Body of pancreas (tissue), 4 donors: ENCODE measurements at places on chromosomes 5 and 9. TPM values are rescaled to one million over a fixed set of nuclear protein-coding genes. Genes with fewer than 3 reads are reported as not detected.

The DNAJB5 gene
- 5.3 TPM for total RNA-seq

The PRR16 gene
- 0.99 TPM for total RNA-seq

The NAIP gene
- 27.0 TPM for total RNA-seq

The ECM2 gene
- 6.5 TPM for total RNA-seq

The COX7C gene
- 171 TPM for total RNA-seq

The TAF11L11 gene
- not detected for total RNA-seq

The PDGFRB gene
- total RNA-seq: 34.2 TPM

The IL4 gene
- total RNA-seq: not detected

The CORO2A gene
- 0.66 TPM for total RNA-seq

The SGCD gene
- total RNA-seq: 0.66 TPM

The GRHPR gene
- total RNA-seq: 95.3 TPM

The CCIN gene
- total RNA-seq: not detected

GRCh38 chr5:57085306-57086081 lies 88.4 kb upstream of the GPBP1 start:
- no peak for DNase-seq

- DNase-seq: no peak
These were observed 56.0 kb downstream of the SLC1A3 start for GRCh38 chr5:36662291-36662851.

GRCh38 chr5:43174586-43174985 lies 17.4 kb upstream of the NIM1K start:
- DNase-seq: no peak

GRCh38 chr5:177595026-177595585 lies 3.1 kb downstream of the TMED9 start:
- no peak for DNase-seq

DNA sequence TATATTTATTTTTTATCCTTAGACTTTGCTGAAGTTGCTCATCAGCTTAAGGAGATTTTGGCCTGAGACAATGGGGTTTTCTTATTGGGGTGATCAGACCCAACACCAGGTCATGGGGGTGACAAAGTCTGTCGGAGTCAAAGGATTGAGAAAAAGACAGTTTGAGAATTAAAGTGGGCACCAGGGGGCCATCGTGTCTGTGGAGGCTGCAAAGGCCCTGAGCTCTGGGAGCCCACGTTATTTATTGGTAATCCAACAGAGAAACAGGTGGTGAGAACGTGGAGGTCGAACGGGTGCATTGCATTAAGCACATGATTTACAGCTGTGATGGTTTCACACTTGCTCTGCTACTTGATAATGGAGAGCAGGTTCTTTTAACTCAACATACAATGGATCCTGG lies 102.5 kb upstream of the CDH10 start:
- DNase-seq: no peak

DNA sequence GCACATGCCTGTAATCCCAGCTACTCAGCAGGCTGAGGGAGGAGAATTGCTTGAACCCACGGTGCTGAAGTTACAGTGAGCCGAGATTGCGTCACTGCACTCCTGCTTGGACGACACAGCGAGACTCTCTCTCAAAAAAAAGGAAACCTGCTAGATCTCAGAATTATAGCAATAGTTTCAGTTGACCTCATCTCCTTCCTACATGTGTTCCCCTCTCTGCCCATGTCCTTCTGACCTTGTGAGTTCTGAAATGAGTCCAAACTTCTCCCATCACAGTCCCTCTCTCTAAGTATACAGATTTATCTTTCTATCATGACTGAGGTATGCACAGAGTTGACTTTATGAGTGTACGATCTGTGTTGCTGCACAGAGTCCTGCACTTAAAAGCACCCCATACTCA lies 44.6 kb upstream of the SHOC1 start:
- peak; percentile 14 for DNase-seq

GRCh38 chr5:131277875-131278740 lies 14.3 kb downstream of the CDC42SE2 start:
- no peak for DNase-seq

DNA sequence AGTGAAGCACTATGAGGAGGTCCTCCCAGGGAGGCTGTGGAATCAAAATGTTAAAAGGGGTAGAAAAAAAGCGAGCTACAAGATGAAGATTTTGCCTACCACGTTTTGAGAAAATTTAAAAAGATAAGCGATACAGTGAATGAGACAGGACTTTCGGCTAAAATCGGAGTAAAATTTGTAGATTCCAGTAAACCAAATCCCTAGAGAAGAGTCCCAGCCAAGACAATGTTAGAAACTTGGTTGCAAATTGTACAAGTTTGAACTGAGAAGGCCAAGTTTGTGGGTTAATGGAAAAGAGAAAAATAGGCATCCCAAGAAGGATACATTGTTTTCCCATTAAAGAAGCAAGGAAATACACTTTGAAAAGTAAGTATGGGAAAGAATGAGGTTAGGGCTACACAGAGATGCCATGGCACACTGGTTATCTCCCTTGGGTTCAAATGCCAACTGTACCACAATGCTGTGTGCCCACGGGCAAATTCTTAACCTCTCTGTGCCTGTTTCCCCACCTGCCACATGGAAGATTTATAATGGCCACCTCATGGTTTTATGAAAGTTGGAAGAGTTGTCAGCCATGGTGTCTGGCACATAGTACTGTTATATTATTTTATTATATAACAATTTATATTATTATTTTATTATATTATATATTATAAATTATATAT lies 16.2 kb upstream of the MGAT1 start:
- DNase-seq: no peak

DNA sequence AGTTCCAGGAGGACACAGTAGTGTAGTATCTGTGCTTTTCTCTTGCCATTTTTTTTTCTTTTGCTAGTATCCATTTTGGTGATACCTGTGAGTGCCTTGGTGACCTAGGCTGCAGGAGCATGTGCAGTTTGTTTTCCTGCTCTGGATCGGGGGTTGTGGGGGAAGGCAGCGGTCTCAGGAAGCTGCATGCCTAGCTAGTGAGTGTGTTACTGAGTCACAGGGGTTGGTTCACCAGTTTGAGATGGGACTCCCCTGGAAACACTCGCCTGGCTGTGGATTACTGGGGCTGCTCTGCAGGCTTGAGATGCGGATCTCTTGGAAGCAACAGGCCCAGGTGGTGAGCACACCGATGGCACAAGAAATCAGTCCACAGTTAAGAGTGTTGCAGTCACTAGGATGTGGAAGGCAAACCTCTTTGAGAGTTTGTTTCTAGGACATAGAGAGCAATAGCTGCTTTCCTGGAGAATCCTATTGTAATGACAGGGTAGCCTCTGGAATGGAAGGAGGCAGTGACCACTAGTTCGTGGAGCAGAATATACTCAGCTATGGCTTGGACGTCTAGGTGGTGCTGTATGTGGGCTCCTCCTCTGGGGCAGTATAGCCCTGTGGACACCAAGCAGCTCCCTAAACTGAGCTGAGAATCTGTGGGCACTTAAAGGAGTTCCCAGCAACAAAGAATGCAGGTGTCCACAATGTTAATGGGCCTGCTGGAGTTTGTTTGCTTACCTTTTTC lies 20.0 kb upstream of the SPATA31E1 start:
- DNase-seq: no peak

DNA sequence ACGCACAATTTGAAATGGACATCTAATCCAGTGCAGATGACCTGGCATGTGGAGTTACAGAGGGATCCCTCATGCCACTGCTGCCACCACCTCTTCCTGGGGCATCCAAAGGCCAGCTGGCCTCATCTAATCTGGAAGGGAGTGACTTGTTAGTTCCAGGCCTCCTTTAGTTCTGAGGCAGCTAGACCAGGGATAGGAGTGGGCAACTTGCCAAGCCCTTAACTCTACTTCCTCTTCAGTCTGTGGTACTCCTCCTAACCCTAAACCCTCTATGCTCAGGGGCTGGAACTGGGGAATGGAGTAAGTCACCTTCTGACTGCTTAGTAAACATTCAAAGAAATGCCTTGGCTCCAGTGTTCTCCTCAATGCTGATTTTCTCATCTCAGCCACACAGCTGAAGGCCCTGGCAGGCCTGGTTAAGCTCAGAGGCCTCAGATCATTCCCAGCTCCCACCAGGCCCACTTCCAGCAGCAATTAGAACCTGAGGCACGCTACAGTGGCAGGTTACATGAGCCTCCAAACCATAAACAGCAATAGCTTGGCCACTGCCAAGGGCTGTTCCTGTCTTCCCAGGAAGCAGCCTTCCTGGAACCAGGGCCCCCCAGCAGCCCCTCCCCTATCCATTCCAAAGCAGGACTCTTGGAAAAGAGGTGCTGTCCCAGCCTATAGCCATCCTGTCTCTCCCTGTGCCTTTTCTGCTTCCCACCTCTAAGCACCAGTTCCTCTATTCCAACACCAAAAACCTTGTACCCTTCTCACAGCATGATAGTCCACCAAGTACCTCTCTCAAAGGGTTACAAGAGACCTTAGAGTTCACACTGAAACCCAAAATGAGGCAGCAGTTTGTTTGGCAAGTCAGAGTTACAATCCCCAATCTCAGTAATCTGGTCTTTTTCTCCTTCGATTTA lies 2.0 kb downstream of the EIF4EBP3 start:
- peak; percentile 59 for DNase-seq

- DNase-seq: no peak
These were observed 30.4 kb downstream of the RNF145 start for GRCh38 chr5:159178978-159179377.

- peak; percentile 64 for DNase-seq
These were observed 47.6 kb downstream of the THBS4 start for GRCh38 chr5:80082731-80083100.

DNA sequence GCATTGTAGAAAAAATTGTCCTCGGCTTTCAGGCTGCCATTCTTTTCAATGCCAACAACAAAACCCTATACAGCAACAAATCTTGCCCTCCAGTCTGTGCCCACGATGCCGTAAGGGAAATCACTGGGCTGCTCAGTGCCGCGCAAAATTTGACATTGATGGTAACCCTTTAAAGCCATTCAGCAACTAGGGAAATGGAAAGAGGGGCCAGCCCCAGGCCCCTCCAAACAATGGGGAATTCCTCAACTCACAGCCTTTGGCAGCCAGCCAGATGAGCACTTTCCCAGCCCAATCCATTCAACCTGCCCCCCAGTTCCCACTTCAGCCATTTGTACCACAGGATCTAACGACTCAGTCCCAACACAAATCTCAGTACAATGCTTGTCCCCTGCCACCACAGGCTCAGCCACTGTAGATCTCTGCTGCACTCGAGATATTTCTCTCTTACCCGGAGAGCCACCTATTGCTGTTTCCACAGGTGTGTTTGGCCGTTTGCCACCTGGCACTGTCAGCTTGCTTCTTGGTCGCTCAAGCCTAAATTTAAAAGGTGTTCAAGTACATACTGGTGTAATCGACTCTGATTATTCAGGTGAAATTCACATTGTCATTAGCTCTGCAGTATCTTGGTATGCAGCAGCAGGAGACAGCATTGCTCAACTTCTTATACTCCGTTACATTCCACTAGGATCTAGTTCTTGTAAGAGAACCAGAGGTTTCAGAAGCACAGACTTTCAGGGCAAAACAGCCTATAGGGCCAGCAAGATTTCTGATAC lies 103.3 kb downstream of the SYK start:
- DNase-seq: peak; percentile 80

GRCh38 chr5:168288349-168289245 lies 2.8 kb upstream of the WWC1 start:
- DNase-seq: peak; percentile 64

DNA sequence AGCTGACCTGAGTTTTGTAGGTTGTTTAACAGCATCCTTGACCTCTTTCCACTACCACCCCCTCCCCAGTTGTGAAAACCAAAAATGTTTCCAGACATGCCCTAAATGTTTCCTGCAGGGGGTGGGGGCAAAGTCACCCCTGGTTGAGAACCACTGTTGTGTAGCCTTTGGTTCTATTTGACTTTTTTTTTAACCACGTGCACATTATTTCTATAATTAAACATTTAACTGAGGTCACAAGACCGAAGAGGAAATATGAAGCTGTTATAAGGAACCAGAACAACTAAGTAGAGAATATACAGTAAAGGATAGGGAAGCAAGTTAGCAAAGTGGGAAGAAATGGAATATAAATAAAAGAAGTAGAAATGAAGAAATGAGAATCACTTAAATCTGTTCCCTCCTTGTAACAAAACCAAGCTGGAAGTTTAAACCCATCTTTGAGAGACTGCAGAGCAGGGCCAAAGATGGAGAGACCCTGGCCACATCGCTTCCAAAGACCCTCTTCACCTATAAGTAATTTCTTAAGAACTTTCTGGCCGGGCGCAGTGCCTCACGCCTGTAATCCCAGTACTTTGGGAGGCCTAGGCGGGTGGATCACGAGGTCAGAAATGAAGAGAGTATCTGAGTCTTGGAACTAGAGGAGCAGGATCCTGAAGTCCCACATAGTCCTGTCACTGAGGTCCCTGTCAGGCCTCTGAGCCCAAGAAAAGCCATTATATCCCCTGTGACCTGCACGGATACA lies 14.4 kb downstream of the SIT1 start:
- DNase-seq: no peak

DNA sequence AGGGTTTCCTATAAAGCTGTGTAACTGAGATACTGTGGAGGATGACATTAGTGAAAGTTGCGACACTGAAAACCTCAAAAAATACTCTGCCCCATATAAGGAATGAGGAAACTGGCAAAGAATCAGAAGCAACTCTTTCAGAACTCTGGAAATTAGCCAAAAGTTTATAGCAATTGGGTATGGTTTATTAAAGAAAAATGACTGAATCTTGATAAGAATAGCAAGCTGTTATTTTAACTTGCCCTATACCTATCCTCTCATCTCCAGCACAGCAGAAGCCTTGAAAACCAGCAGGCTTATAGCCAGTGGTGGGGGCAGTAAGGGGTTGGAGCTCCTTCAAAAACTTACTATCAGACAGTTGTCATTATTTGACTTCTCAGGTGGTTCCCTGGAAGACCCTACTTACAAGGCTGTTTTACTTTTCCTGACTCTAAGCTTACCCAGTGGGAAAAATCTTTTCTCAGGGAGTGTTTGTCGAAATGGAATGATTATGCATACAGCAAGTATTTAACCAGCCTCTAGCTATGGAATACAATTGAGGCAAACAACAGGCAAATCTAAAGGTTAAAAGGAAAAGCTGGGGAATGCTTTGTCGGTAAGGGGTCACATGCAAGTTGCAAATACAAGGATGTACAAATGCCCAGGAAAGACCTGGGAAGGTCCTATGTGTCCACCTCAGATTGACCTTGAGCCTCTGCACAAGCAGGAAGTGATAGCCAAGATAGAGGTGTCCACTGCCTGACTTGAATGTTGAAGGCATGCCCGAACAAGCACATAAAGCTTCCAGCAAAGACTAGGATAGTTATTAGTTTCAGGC lies 21.0 kb upstream of the FAM151B start:
- no peak for DNase-seq

DNA sequence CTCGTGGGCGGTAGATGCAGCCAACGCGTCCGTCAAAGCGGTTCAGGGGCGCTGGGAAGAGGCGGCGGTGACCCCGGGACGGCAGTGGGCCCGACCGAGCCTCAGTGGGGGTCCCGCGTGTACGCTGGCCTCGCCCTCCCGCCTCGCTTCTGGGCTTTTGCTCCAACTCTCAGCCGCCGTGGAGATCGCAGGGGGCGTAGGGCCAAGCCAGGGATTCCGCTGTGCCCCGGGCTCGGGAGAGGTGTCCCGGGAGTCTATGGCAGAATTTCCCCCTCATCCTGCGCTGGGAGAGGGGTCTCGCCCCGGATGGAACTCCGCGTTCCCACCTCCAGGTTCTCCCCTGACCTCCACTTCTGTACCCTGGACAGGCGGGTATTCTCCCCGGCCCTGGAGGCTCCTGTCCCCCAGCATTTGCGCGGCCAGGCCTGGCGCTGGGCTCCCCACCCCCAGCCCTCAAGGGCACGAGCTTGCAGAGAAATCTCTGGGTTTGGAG lies 131.9 kb downstream of the MRPL36 start:
- DNase-seq: no peak

- DNase-seq: peak; percentile 41
These were observed 8.2 kb downstream of the TLX3 start for GRCh38 chr5:171317230-171317629.
